ENCODE measurements at places on chromosomes 6 and 20.

- no peak for DNase-seq
Measured at GRCh38 chr6:92352130-92352529, 1067.2 kb downstream of the EPHA7 start.

DNA sequence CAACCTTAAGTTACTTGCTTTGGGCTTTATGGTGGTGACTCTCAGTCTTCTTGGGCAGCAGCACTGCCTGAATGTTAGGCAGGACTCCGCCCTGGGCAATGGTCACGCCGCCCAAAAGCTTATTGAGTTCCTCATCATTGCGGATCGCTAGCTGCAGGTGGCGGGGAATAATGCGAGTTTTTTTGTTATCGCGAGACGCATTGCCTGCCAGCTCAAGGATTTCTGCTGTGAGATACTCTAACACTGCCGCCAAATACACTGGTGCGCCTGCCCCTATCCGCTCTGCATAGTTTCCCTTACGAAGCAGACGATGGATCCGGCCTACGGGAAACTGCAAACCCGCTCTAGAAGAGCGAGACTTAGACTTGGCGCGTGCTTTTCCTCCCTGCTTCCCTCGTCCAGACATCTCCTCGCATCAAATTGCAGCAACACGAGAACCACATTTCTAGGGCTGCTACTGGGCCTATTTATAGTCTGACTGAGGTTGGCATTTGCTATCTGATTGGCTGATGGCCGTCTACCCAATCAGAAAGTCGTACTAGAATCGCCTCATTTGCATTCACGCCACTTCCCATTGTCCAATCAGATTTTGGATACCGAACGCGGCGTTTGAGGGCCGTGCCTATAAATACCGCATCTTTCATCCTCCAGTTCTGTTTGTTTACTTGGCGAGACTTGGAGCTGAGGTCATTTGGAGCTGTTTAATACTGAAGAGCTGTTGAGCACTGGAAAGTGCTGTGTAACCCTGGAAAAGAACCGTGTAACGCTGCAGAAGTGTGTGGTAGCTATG is 28.2 kb upstream of the SLC17A4 start:
- DNase-seq, result no peak

DNA sequence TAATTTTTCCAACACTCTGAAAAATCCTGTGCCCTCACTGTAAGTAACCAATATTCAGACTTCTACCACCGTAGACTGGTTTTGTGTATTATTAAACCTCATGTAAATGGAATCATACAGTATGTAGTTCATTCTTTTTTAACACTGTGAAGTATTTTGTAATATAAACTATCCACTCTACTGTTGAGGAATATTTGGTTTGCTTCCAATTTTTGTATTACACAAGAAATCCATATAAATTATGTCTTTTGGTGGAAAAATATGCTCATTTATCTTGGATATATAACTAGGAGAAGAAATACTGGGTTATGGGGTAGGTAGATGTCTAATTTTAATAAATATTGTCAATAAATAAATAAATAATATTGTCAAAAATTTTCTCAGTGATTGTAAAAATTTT is 116.8 kb downstream of the CHD6 start:
- DNase-seq, result no peak

GRCh38 chr6:44003345-44004061 is 123.7 kb downstream of the MRPL14 start:
- DNase-seq, result no peak
